ENCODE measurements at places on chromosomes 2 and 18.

GRCh38 chr2:183671233-183671632 lies 547.0 kb downstream of the NUP35 start:
- H3K27ac ChIP-seq = no peak overlapping the region
- H3K27me3 ChIP-seq = no peaks in the 10 kb centered on the region
- no peaks in the 10 kb centered on the region for H3K36me3 ChIP-seq

DNA sequence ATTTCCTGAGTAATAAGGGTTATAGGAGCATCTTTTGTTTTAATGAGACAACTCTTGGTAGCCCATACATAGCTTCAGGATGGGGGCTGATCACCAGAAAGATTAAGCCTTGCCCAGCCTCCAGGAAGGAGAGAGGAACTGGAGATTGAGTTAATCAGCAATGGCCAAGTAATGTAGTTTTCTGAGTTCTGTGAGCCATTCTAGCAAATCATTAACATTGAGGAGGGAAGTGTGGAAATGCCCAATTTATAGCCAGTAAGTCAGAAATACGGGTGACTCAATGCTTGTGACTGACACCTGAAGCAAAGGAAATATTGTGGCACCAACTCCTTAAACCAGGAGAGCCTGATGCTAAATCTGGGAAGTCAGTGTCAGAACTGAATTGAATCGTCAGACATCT lies 205.1 kb upstream of the SRD5A2 start:
- DNase-seq = no peak
- no peaks in the 10 kb centered on the region for H3K27me3 ChIP-seq
- no peak overlapping the region for H3K27ac ChIP-seq

GRCh38 chr2:98771264-98771663 lies 40.3 kb upstream of the MGAT4A start:
- no peaks in the 10 kb centered on the region for H3K4me1 ChIP-seq
- no peaks in the 10 kb centered on the region for H3K36me3 ChIP-seq
- no peak for DNase-seq
- no peak overlapping the region for H3K4me3 ChIP-seq

- no peak for DNase-seq
- H3K27me3 ChIP-seq = no peaks in the 10 kb centered on the region
- H3K36me3 ChIP-seq = no peaks in the 10 kb centered on the region
- H3K4me3 ChIP-seq = no peak overlapping the region
- H3K27ac ChIP-seq = no peak overlapping the region
Observed at GRCh38 chr2:96890726-96891385, 21.0 kb upstream of the SEMA4C start.

DNA sequence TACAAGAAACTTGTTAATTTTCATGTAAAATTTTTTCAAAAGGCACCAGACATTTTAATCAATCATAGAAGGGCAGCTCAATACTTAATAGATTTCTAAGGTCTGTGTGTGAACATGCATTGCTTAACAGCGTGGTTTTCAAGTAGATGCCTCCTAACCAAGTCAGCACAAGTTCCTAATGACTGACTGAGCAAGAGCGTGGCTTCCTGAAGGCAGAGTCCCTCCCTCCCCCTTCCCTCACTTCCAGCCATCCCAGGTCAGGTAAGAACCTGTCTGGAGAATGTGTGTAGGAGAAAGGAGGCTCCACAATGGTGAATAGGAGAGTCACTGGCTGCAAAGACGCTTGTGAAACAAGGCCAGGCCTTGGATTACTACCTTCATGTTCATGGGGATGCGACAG lies 33.5 kb upstream of the DAPL1 start:
- no peak for DNase-seq
- H3K36me3 ChIP-seq = no peaks in the 10 kb centered on the region
- H3K27me3 ChIP-seq = no peaks in the 10 kb centered on the region
- H3K4me3 ChIP-seq = no peak overlapping the region
- no peak overlapping the region for H3K27ac ChIP-seq
- no peaks in the 10 kb centered on the region for H3K4me1 ChIP-seq

DNA sequence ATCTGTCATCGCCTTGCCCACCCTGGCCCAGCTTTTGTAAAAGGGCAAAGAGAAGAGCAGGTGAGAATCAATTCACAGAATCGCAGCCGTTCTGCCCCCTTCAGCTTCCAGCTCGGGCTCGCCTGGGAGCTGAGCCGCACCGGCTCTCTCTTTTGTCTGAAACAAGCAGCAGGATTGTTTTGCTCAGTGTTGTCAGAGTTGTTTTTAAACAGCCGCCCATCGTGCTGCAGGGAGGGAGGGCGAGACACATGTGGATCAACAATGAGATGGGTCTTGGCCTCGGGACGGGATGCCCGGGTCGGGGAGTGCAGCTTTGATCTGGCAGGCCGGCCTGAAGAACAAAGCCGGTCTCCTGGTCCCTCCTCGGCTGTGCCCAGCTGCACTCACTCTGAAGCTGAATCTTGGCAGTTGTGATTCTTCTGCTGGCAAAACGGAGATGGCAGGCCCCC lies 39.7 kb upstream of the HDAC4 start:
- H3K4me3 ChIP-seq = no peak overlapping the region
- no peak overlapping the region for H3K27ac ChIP-seq
- H3K4me1 ChIP-seq = peaks cover 8% of the 10 kb centered on the region
- no peak for DNase-seq
- no peaks in the 10 kb centered on the region for H3K27me3 ChIP-seq

- H3K27ac ChIP-seq = peak overlapping the region; percentile 60
- no peaks in the 10 kb centered on the region for H3K36me3 ChIP-seq
- no peaks in the 10 kb centered on the region for H3K27me3 ChIP-seq
- no peak overlapping the region for H3K4me3 ChIP-seq
- peaks cover 11% of the 10 kb centered on the region for H3K4me1 ChIP-seq
Observed at GRCh38 chr2:109225170-109225782, 96.3 kb downstream of the SH3RF3 start.

DNA sequence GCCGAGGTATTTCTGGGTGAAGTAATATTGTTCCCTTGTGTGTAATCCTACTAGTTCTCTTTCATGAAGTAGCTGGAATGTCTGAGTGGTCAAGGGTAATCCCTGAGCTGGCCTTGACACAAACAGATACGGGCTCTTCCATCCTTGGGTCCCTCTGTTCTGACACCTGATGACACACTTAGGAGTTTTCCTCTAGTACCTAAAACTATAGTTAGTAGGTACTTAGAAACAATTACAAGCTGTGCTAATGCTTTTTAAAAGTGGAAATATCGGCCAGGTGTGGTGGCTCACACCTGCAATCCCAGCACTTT lies 59.2 kb upstream of the IL1R1 start:
- H3K4me1 ChIP-seq = peaks cover 10% of the 10 kb centered on the region
- peak overlapping the region; percentile 81 for H3K27ac ChIP-seq
- H3K4me3 ChIP-seq = no peak overlapping the region
- DNase-seq = no peak
- H3K36me3 ChIP-seq = no peaks in the 10 kb centered on the region

DNA sequence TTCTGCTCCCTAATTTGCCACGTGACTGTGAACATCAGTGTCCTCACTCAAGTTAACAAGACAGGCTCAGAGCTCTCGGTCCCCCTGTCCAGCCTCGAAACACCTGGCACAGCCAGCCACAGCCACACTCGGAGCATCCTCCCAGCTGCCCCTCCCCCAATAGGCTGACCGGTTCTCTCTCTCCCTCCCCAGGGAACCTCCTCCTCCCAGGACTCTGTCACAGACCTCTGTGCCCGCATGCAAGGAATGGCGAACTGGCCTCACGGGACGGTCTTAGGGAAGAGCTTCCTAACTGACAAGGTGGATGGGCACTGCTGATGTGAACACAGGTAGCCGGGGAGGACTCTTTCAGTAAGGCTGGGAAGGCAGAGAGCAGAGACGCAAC lies 18.8 kb downstream of the CYP26B1 start:
- H3K4me3 ChIP-seq = no peak overlapping the region
- no peaks in the 10 kb centered on the region for H3K4me1 ChIP-seq
- H3K27ac ChIP-seq = no peak overlapping the region
- H3K27me3 ChIP-seq = no peaks in the 10 kb centered on the region
- no peak for DNase-seq

- no peaks in the 10 kb centered on the region for H3K4me1 ChIP-seq
- no peak overlapping the region for H3K27ac ChIP-seq
- no peaks in the 10 kb centered on the region for H3K36me3 ChIP-seq
- DNase-seq = no peak
Observed at GRCh38 chr2:191552066-191552465, 125.9 kb upstream of the NABP1 start.

DNA sequence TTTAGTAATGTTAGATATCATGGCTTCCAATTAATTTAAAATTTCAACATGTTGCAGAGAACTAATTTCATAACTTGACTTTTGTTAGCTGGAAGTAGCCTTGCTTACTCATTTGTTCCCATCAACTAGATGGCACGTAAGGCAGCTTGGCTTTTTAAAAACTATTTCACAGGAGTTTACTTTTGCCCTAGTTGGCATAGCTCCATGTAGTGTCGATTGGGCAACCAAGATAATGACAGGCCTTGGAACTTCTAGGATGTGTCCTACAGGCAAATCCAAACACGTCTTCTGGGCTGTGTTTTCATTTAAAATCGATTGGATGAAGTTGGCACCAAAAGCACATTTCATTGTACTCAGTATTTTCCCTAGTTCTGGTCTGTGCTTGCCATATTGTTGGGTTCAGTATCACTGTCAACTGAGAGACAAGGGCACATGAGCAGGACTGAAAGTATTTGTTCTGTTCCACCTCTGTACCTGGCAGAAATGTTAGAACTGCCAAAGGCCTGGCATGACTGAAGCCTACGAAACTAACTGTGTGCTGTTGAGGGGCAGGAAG lies 29.4 kb downstream of the HADHB start:
- no peak overlapping the region for H3K4me3 ChIP-seq
- no peaks in the 10 kb centered on the region for H3K36me3 ChIP-seq
- DNase-seq = peak; percentile 90
- peaks cover 50% of the 10 kb centered on the region for H3K4me1 ChIP-seq
- H3K27me3 ChIP-seq = no peaks in the 10 kb centered on the region
- peak overlapping the region; percentile 40 for H3K27ac ChIP-seq

GRCh38 chr2:40329739-40330030 lies 122.2 kb downstream of the SLC8A1 start:
- no peaks in the 10 kb centered on the region for H3K36me3 ChIP-seq
- H3K4me1 ChIP-seq = peaks cover 11% of the 10 kb centered on the region
- DNase-seq = no peak
- H3K27me3 ChIP-seq = no peaks in the 10 kb centered on the region

- no peak overlapping the region for H3K4me3 ChIP-seq
- no peak overlapping the region for H3K27ac ChIP-seq
- no peak for DNase-seq
- no peaks in the 10 kb centered on the region for H3K27me3 ChIP-seq
- no peaks in the 10 kb centered on the region for H3K36me3 ChIP-seq
- no peaks in the 10 kb centered on the region for H3K4me1 ChIP-seq
Observed at GRCh38 chr18:59049721-59050660, 89.7 kb upstream of the SEC11C start.

GRCh38 chr2:237727363-237727762 lies 71.2 kb upstream of the RBM44 start:
- DNase-seq = peak; percentile 54
- no peaks in the 10 kb centered on the region for H3K27me3 ChIP-seq
- no peak overlapping the region for H3K27ac ChIP-seq
- no peaks in the 10 kb centered on the region for H3K36me3 ChIP-seq
- peaks cover 22% of the 10 kb centered on the region for H3K4me1 ChIP-seq

- H3K27me3 ChIP-seq = no peaks in the 10 kb centered on the region
- no peak for DNase-seq
- no peak overlapping the region for H3K27ac ChIP-seq
- no peaks in the 10 kb centered on the region for H3K4me1 ChIP-seq
Observed at GRCh38 chr2:45053966-45054365, 44.7 kb upstream of the SIX2 start.

DNA sequence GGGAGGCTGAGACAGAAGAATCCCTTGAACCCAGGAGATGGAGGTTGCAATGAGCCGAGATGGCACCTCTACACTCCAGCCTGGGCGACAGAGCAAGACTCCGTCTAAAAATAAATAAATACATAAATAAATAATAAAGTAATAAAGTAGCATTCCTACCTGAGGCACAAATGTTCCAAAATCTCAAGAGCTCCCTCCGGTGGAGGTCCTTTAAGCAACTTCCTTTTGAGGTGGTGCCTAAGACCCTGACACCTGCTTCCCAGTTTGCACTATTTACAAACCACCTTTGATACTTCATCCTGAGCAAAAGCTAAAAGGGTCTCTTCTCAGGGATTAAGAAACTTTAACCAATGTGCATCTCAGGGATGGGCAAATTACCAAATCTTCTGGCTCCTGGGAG lies 505.1 kb downstream of the CNTNAP5 start:
- DNase-seq = no peak
- H3K4me1 ChIP-seq = no peaks in the 10 kb centered on the region
- no peak overlapping the region for H3K4me3 ChIP-seq
- no peak overlapping the region for H3K27ac ChIP-seq

- H3K4me1 ChIP-seq = no peaks in the 10 kb centered on the region
- no peak overlapping the region for H3K4me3 ChIP-seq
- no peak overlapping the region for H3K27ac ChIP-seq
- H3K36me3 ChIP-seq = no peaks in the 10 kb centered on the region
- no peaks in the 10 kb centered on the region for H3K27me3 ChIP-seq
- no peak for DNase-seq
Observed at GRCh38 chr2:46836295-46837111, 79.1 kb downstream of the MCFD2 start.

DNA sequence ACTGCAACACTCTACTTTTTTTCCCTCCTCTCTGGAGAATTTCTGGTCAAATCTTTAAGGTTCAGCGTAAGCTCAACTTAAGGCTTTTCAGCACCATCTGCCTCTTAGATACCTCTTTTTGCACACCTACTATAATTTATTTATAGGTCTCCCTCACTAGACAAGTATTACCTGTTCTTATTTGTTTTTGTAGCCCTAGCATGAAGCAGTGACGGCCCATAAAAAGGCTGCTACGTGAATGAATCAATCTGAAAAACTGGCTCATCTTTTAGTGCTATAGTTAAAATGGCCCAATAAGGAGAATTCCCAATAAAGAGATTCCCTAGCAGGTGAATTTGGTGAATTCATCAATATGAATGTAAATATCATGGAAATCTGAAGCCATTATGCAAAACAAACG lies 6.5 kb downstream of the RNF149 start:
- no peak overlapping the region for H3K4me3 ChIP-seq
- no peak overlapping the region for H3K27ac ChIP-seq
- no peaks in the 10 kb centered on the region for H3K27me3 ChIP-seq
- DNase-seq = no peak
- peaks cover 8% of the 10 kb centered on the region for H3K4me1 ChIP-seq

DNA sequence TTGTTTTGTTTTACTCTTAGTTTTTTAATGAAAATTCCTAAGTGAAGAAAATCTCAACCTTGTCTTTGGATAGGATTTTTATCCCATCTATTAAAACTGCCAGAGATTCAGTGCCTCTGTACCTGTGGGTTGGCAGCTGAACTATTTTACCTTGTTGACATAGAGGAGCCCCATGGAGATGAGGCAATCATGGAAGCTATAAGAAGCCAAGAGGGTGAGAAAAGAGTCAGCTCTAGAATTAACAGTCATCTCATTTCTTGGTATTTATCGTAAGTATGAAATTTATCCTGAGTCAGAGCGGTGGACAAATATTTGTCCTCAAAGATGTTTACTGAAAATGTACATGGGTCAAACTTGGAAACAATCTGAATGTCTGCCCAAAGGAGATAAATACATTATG lies 35.8 kb upstream of the PGAP1 start:
- H3K27me3 ChIP-seq = no peaks in the 10 kb centered on the region
- no peak overlapping the region for H3K4me3 ChIP-seq
- no peak overlapping the region for H3K27ac ChIP-seq
- DNase-seq = no peak
- no peaks in the 10 kb centered on the region for H3K4me1 ChIP-seq

All from adrenal gland (tissue), 19 donors.